ENCODE measurements at places on chromosomes 5 and 9.

DNA sequence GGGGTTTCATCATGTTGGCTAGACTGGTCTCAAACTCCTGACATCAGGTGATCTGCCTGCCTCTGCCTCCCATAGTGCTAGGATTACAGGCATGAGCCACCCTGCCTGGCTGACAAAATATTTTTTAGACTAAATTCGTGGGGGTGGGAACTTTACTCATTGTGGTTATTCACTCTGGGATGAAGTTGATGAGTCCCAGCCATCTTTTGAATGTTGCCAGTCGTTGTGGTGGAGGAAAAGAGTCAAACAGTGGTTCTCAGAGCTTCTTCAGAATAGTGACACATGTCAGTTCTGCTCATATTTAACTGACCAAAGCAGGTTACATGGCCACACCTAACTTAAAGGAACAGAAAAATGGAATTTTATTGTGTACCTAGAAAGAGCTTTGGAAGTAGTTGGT lies 6.9 kb downstream of the SREK1 start:
- no peak for DNase-seq

DNA sequence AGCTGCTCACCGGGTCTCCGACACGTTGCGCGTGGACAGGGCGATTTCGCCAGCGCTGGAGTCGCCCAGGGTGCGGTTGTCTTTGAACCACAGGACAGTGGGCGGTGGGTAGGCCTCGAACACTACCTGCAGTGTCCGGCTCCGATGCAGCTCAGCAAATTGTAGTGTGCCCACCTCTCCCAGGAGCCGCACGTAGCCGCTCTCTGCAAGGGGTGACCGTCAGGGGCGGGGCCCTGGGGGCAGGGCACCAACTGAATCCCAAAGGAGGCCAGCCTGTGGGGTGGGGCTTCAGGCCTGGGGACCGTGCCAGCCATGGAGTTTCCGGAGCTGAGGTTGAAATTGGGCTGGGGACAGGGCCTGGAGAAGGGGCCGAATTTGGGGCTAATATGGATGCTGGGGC lies 22.9 kb downstream of the PDGFRB start:
- DNase-seq = no peak

- DNase-seq = no peak
Measured at GRCh38 chr5:108367679-108368334, 14.1 kb downstream of the FBXL17 start.

DNA sequence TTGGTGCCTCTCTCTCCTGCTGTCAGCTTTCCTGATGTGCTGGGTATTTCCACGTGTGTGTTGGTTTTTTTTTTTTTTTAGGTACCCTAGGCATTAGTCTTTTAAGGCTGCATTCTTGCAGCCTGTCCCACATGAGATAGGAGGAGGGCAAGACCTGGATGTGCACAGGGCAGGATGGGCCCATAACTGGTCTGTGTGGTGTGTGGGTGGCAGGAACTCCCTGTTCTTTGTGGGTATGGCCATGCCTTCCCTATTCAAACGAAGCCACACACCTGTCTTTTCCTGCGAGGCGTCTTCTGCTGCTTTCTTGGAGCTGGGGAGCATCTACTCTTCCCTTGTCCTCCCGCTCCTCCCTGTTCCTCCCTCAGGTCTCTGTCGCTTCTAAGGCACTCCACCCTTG lies 6.8 kb downstream of the SYK start:
- no peak for DNase-seq

GRCh38 chr9:101999441-101999840 lies 261.0 kb upstream of the GRIN3A start:
- no peak for DNase-seq

- DNase-seq = no peak
Measured at GRCh38 chr9:127411122-127411521, 13.1 kb upstream of the ZNF79 start.

- DNase-seq = no peak
Measured at GRCh38 chr5:133900534-133901270, 67.7 kb downstream of the C5orf15 start.

GRCh38 chr9:15416880-15417279 lies 5.8 kb upstream of the SNAPC3 start:
- peak; percentile 26 for DNase-seq

DNA sequence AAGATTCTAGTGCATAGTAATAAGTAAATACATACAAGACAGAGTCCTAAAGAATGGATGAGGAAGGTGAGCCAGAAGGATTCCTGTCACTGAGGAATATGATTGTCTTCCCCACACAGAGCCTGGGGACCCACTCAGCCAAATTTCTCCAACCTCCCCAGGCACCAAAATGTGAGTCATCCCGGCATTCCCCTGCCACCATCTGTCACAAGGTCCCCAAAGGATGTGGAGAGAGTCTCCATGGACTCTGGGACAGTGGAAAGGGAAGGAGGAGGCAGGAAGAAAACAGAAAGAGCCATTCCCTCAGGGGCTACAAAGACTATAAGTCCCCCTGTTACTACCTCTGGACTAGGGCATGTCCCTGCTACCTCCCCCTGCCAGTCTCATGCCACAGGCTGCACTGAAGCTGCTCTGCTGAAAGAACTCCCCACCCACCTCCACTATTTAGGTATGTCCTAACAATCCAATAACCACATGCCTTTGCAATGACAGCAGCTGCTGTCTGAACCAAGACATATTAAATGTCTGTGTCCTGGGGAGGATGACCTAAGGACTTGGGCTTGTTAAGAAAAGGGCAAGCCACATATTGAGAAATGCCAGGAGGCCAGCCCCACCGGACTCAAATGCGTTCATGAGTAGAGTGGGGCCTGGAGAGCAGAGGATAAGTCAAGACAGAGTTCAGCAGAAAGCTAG lies 10.7 kb upstream of the OR5C1 start:
- no peak for DNase-seq

DNA sequence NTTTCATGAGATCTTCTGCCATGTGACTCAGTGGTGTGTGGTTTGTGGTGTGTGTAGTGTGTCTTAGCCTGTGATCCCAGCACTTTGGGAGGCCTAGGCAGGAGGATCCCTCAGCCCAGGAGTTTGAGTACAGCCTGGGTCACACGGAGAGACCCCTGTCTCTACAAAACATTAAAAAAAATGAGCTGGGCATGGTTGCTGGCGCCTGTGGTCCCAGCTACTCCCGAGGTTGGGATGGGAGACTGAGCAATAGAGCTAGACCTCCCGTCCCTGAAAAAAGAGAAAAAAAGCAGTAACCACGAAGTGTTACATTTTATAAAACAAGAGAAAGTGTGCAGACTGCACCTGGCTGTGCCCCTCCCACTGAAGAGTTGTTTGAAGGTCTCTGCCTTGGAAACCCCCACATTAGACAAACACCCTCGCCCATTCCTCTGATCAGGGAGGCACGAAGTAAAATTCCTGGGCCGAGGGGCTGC lies 21.2 kb upstream of the RNU6ATAC start:
- DNase-seq = no peak

GRCh38 chr5:5421149-5421960 lies 1.1 kb upstream of the ICE1 start:
- no peak for DNase-seq

GRCh38 chr9:137270929-137271695 lies 6.4 kb upstream of the TOR4A start:
- no peak for DNase-seq

DNA sequence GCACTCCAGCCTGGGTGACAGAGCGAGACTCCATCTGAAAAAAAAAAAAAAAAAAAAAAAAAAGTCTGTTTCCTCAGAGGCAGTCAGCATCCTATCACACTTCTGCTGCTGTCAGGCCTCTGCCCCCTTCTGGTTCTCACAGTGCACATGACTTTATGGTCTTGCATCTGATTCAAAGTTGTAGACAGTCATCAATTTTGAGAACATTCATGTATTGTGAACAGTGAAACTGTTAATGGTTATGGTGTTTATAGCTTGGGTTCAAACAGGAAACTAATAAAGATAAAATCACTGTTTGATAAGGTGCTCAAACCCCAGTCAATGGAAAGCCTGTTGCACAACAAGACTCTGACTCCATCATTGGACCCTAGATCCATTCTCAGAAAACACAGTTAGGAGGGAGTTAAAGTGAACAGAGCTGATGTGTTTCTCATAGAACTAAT lies 61.4 kb downstream of the FOXD1 start:
- DNase-seq = no peak

DNA sequence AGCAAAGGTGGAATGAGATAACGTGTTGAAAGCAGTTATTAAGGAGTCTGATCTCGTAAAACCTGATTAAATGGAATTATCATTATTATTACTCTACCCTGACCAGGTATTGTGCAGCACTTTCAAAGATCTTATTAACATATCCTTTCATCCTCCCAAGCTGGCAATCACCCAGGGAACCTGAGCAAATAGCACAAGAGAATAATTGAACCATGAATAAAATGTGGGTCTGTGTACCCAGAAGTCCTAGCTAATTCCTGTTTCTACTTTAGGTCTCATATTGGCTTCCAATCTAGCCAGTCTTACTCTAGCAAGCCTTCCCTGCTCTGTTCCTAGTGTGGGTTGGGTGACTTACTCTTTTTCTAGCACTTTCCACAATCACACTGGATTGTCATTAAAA lies 162.2 kb upstream of the STK32A start:
- DNase-seq = no peak

- DNase-seq = no peak
Measured at GRCh38 chr5:72147569-72147968, 40.3 kb downstream of the MAP1B start.

- no peak for DNase-seq
Measured at GRCh38 chr5:174083056-174083827, 37.7 kb downstream of the NSG2 start.

- no peak for DNase-seq
Measured at GRCh38 chr5:321726-322251, 275 bp downstream of the AHRR start.

DNA sequence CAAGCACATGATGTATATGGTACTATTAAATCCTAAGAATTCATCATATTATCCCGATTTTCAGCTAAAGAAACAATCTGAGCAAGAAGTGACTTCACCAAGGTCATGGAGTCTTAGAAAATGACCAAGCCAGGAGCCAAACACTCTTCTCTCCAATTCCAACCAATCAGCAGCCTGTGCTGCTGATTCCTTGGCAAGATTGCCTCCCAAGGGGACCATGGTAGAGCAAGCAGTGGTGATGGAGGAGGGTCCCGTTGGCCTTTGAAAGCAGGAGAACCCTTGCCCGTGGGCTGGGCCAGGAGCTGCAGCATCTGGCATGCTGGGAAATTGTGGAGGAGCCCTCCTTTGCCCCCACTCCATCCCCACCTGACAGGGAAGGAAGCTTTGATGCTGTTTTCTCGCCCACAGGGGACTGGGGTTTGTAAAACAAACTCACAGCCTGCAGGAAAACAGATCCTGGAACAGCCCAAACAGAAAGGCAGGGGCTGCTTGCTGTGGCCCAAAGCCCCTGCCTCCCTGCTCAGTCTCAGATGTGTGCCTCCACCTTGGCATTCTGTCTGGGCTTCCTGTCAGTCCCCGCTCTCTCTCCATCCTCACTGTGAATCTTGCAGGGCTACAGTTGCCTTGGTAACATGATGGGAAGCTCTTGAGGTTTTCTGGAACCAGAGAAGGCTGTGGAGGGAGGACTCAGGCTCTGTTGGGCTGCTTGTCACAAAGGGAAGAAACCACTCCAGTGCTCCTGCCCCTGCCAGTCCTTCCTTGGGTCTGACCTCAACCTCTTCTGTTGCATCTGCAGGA lies 70.8 kb upstream of the HSPA9 start:
- no peak for DNase-seq

GRCh38 chr9:7936163-7936562 lies 136.6 kb upstream of the DMAC1 start:
- no peak for DNase-seq

DNA sequence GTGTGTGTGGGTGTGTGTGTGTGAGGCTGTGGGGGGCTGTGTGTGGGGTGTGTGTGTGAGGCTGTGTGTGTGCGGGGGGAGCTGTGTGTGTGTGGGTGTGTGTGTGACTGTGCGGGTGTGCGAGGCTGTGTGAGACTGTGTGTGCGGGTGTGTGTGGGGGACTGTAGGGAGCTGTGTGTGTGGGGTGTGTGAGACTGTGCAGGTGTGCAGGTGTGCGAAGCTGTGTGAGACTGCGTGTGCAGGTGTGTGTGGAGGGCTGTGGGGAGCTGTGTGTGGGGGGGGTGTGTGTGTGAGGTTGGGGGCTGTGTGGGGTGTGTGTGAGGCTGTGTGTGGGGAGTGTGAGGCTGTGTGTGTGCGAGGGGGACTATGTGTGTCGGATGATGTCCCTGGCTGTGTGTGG lies 23.2 kb downstream of the AHRR start:
- DNase-seq = no peak

DNA sequence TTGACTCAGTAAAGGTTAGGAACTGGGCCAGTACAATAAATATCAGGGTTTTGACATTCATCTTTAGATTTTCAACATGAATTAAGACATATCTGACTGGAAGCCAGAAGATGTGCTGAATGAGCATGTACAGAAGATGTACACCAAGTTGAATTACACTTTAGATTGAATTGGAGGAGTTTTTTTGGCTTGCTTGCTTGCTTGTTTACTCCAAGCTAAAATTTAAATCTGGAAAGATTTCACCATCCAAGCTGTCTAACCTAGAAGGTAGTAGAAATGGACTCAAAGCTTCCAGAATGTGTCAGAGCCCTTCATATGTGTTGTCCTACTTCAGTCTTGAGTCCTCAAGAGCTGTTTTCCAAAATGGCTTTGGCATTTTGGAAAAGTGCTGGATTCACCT lies 49.0 kb upstream of the FCHO2 start:
- no peak for DNase-seq

GRCh38 chr5:163880302-163880701 lies 374.9 kb downstream of the MAT2B start:
- DNase-seq = no peak

DNA sequence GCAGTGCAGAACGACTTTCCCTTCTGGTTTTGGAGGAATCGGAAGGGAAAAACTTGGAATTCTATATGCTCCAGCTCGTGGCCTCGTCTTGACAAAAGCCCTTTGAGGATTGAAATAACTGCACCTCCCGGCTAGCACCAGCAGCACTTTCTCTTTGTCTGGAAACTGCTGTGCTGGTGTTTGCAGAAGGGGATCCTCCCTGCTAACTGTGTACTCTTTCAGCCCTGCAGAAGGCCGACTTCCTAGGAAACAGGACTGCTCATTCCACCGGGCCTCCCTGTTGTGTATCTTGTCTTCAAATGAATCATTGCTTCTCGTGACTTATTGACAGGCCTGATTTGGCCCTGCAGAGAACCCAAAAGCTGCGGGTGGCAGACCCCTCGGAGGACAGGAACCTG lies 23.6 kb downstream of the STC2 start:
- no peak for DNase-seq

DNA sequence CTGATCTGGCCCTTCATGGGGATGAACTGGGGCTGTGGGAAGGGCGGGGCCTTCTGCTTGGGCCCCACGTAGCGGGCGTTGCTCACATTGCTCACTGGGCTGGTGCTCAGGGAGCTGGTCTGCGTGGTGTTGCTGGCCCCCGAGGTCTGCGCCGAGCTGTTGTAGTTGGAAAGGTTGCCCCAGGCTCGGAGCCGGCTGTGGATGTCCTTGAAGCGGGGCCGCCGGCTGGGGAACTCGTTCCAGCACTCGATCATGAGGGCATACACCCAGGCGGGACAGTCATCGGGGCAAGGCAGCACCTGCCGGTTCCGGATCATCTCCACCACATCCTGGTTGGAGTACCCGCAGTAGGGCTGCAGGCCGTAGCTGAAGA lies 226.0 kb downstream of the ROR2 start:
- DNase-seq = no peak
